Skin of body (tissue), 3 donors: ENCODE measurements at places on chromosomes 2 and 18. TPM values are rescaled to one million over a fixed set of nuclear protein-coding genes. Genes with fewer than 3 reads are reported as not detected.

RNF152 gene
- 60.2 TPM for total RNA-seq

ANKRD44 gene
- 21.8 TPM for total RNA-seq

RUFY4 gene
- total RNA-seq, result 0.10 TPM

ASAP2 gene
- 19.0 TPM for total RNA-seq

SCTR gene
- not detected for total RNA-seq

ZFAND2B gene
- total RNA-seq, result 14.1 TPM

RNU2-63P gene
- total RNA-seq, result not detected

LMAN1 gene
- 114 TPM for total RNA-seq

SOCS6 gene
- total RNA-seq, result 18.7 TPM

CNRIP1 gene
- 15.3 TPM for total RNA-seq

AQP12B gene
- total RNA-seq, result not detected

DLGAP1 gene
- total RNA-seq, result 5.3 TPM

C1QL2 gene
- total RNA-seq, result 0.10 TPM

G6PC2 gene
- not detected for total RNA-seq

TUBA3E gene
- total RNA-seq, result not detected

PUS10 gene
- 5.6 TPM for total RNA-seq

NLRC4 gene
- total RNA-seq, result 2.3 TPM

FOXD4L1 gene
- not detected for total RNA-seq

GAL3ST2 gene
- 0.30 TPM for total RNA-seq

DCAF17 gene
- 25.1 TPM for total RNA-seq

NCKAP1 gene
- total RNA-seq, result 123 TPM

TSPYL6 gene
- not detected for total RNA-seq

MXD1 gene
- 29.5 TPM for total RNA-seq
